Stimulated activated CD4-positive, alpha-beta T cell treated with anti-CD3 and anti-CD28 coated beads, Interleukin-15, amount 100 ng/mL, for 48 hours (primary cell): ENCODE measurements at places on chromosomes 3 and 15.

GRCh38 chr3:6803619-6804018, 57.3 kb upstream of the GRM7 start:
- no peak for DNase-seq

- DNase-seq = no peak
Measured at GRCh38 chr3:133376810-133377209, 23.0 kb upstream of the BFSP2 start.

DNA sequence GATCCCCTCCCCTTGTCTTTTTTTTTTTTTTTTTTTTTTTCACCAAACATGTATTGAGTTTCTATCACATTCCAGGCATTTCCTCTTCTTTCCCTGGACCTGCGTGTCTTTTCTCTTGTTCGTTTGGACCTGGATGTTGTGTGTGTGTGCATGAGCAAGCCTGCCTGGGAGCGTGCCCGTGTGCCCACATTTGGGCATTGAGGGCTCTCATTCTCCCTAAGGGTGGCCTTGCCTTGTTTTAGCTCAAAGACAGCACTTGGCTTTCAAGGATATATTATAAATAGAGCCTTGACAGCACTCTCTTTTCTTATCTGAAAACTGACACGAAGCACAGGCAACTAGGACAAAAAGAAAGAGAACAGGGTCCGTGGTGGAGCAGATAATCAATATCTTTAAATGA, 39.0 kb upstream of the SLC25A26 start:
- DNase-seq = no peak

GRCh38 chr3:11624161-11624560, 19.6 kb downstream of the VGLL4 start:
- DNase-seq = peak; percentile 75
